Activated CD4-positive, CD25-positive, alpha-beta regulatory T cell treated with anti-CD3 and anti-CD28 coated beads, Interleukin-2, amount 50 U/mL, for 24 hours (primary cell): ENCODE measurements at places on chromosomes 13 and 19.

GRCh38 chr19:31908080-31908479 lies 437.3 kb upstream of the ZNF507 start:
- ATAC-seq = no peak

- ATAC-seq = no peak
These were observed 3.7 kb downstream of the PTOV1 start for GRCh38 chr19:49854378-49855263.

- ATAC-seq = no peak
These were observed 59.0 kb upstream of the ZNF726 start for GRCh38 chr19:23855676-23856075.

- ATAC-seq = peak; percentile 98
These were observed 71.2 kb upstream of the GTF3A start for GRCh38 chr13:27353166-27353583.

DNA sequence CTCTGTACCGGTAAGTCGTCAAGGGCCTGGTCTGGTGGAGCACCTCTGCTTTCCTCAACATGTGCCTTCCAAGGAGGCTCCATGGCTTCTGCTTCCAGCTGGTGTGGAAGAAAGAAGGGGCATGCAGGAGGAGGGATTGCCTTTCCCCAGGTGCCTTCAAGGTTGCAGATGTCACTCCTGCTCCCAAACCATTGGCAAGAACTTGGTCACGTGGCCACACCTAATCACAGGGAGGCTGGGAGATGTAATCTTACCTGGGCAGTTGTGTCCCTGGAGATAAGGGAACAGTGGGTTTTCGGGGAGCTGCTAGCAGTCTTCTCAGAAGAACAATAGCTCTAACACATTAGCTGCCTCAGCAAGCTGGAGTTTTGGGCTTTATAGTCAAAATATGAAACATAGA lies 9.7 kb upstream of the GPR18 start:
- ATAC-seq = no peak

GRCh38 chr13:61608138-61608537 lies 192.5 kb upstream of the PCDH20 start:
- ATAC-seq = no peak

DNA sequence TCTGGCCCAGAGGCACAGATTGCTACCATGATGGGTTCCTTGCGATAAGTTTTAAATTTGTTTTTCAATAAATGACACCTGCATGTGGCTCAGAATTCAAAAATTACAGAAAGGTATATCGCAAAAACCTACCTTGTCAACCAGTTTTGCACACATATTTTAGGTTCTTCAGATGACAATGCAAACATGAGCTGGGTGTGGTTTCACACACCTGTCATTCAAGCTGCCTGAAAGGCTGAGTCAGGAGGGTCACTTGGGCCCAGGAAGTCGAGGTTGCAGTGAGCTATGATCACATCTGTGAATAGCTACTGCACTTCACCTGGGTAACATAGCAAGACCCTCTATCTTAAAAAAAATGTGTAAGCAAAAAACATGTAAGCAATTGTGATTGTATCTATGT lies 56.1 kb downstream of the DNM2 start:
- peak; percentile 72 for ATAC-seq

DNA sequence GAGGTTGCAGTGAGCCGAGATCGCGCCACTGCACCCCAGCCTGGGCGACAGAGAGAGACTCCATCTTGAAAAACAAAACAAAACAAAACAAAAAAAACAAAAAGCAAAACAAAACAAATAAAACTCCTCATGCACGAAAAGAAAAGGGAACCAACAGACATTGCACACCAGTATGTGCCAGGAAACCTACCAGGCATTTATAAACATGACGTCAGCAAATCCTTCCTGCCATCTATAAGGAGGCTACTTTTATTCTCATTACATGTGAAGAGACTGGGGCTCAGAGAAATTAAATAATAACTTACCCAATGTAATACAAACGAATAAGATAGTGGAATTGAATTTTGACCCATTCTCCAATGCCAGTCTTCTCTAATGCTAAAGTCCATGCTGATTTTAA lies 197.2 kb downstream of the NUFIP1 start:
- no peak for ATAC-seq

DNA sequence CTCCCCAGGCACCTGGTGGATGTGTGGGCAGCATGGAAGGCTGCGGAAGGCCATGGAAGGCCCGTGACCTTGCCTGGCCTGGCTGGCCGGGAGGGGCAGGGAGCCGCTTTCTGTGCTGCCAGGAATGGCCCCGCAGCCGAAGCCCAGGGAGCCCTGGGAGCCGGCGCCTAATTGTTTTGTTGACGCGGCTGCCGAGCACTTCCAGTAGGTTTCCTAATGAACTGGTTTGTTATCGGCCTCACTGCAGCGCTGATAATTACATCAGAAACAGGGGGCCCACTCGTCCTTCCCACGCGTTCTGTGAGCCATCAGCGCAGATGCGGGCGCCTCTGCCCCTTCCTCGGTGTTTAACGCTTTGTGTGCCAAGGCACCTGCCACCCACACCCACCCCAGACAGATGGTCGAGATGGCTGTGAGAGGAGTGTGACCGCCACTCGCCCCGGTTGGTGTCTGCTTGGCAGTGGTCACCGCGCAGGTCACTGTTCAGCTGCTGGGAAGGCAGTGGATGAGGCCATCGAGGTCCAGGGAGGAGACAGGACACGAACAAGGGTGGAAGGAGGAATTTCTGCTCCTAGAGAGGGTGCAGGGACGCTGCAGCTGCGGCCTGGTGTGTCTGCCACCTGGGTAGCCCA lies 124.5 kb downstream of the KDM4B start:
- no peak for ATAC-seq

DNA sequence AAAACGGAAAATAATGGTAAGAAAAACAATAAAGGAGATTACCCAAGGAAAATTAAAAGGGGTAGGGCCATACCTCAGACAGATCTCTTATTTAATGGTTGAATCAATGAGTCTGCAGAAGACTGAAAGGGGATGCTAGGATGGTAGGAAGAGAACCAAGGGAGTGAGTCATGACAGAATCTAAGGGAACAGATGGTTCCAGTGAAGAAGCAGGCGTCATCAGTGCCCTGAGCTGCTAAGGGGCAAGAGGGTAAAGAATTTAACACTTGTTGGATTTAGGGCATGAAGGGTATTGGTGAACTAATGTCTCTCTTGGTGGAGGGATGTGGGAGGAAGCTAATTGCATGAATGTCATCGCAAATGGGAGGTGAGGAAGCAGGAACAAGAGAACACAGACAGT lies 329.2 kb upstream of the TSHZ3 start:
- no peak for ATAC-seq
